ENCODE measurements at places on chromosomes 6 and 20.
A peak's percentile ranks its signal among the peaks of the same experiment; 100 is the strongest.

DNA sequence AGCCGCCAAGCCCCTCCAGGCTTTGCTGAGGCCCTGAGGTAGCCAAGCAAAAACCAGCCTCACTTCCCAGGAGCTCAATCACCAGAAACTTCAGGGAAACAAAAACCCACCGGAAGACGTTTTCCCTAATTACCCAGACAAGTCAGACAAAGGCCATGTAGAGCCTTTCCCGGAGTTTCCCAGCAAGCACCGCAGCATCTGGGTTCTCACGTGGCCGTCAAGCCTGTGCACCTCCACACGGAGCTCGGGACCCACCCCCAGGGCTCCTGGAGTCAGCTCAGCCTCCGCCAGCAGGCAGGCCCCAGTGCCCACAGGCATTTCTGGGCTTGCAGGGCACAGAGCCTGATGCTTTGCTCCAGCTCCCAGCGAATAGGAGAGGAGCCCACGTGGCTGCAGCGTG lies 10.1 kb upstream of the MRGBP start:
- no peak for DNase-seq

- no peak for DNase-seq
These were observed 96.8 kb downstream of the ANKRD60 start for GRCh38 chr20:58131551-58132142.

- DNase-seq: no peak
These were observed 70.7 kb downstream of the FAM50B start for GRCh38 chr6:3919849-3920248.

GRCh38 chr20:8800089-8800488 lies 268.8 kb upstream of the PLCB4 start:
- no peak for DNase-seq

DNA sequence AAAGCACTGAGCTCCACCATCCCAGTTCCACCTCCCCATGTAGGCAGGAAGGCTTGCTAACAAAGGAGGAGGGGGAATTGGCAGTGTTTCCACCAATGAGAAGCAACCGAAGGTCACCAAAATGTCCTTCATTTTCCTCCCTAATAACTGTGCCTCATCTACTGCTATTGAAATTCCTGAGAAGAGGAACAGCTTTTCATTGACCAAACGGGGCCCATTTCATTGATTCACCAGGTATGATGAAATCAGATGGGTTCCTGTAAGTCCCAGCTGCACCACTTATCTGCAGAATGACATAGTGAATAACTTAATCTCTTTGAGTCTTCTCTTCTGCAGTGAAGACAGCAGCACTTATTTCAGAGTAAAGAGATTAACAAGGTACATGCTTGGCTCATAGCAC lies 17.3 kb downstream of the TREM1 start:
- no peak for DNase-seq

DNA sequence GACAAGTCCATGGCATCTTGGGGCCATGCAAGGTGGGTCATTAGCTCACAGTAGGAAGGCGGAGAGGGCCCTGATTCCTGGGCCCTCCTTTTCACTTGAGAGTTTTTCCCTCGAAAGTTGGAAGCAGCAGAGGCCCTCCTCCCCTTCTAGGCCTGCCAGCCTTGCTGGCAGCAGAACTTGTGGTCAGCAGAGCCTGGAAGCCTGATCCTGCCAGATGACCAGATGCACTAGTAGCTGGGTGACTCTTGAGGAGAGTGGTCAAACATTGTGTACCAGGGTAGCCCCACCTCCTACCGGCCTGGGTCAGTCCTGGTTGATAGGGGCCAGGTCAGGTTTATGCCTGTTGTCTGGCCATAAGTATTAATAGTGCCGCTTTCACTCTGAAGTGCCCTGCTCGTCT lies 3.8 kb upstream of the HMGA1 start:
- no peak for DNase-seq

- DNase-seq: no peak
These were observed 3.6 kb upstream of the HS3ST5 start for GRCh38 chr6:114346451-114346850.

DNA sequence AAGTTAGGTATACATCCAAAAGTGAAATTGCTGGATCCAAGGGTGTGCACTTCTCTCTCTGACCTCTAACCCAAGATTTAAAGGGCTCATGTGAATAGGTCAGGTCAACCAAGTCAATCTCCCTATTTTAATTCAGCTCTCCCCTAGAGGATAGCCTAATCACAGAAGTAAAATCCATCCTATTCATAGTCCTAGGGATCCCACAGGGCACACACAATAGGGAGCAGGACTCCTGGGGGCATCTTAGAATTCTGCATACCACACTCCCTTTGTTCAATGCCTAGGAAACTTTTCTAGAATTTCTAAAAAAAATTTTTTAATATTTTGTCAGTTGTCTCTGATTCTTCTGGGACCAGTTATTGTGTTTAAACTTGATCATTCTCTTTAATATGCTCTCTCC lies 35.1 kb downstream of the CST9L start:
- DNase-seq: no peak

DNA sequence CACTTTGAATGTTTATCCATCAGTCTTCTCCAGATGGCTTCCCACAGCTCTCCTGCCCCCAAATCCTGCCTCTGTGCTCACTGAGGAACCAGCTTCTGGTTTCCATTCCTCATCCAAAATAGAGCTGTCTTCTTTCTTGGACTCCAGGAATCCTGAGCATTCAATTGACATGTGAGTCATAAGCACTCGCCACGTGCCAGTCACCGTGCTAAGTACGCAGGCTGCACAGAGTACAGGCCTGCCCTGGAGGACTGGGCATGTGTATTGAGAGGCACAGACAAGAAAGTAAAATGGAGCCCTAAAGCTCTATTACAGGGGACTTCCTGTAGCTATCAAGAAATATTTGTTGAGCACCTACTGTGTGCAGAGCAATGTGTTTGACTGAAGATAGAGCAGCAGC lies 39.7 kb upstream of the LRFN2 start:
- DNase-seq: no peak

DNA sequence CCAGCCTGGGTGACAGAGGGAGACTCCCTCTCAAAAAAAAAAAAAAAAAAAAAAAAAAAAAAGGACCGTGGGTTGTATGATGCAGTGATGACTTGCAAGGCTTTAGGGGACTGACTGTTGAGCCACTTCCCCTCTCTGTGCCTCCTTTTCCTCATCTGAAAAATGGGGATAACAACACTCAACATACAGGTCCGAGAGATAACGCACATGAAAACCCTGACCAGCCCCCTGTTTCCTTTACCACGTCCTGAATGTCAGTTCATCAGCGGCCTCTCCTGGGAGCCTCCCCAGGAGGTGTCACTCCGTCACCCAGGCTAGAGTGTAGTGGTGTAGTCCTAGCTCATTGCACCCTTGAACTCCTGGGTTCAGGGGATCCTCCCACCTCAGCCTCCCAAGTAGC lies 3.9 kb downstream of the SLA2 start:
- DNase-seq: no peak

DNA sequence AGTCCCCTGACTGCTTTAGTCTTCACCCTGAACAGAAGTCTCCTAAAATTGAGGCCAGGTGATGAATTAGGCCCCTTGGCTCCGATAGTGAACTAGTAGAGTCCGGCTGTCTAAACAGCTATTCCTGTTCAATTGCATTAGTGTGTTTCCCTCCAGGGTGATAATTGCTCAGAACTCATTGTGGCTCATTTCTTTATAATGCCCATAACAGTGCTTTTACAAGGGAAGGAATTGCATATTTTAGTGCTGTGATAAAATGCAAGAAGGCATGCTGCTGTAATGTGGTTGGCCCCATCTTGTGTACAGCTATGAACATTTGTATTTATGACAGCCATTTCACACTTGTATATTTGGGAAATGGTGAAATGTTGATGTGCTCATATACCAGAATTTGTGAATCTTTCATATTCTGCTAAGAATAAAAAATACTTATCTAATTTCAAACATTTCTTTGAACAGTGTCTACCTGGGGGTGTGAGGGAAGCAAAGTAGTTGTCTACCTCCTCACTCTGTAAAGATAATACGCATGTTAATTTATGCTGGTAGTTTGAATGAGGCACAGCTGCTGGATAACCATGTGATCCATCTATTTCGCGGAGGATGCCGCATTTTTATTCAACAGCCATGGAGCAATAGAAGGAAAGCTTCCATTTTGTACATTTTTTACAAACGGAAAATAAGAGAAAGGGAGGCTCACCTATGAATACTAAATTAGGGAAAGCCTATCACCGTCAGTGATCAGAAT lies 451.4 kb downstream of the NKAIN2 start:
- DNase-seq: no peak

GRCh38 chr6:148472171-148473105 lies 129.8 kb downstream of the SASH1 start:
- peak; percentile 89 for DNase-seq

GRCh38 chr6:170205534-170206316 lies 85.2 kb downstream of the DLL1 start:
- DNase-seq: no peak

GRCh38 chr6:117907601-117908245 lies 659 bp downstream of the SLC35F1 start:
- peak; percentile 79 for DNase-seq

DNA sequence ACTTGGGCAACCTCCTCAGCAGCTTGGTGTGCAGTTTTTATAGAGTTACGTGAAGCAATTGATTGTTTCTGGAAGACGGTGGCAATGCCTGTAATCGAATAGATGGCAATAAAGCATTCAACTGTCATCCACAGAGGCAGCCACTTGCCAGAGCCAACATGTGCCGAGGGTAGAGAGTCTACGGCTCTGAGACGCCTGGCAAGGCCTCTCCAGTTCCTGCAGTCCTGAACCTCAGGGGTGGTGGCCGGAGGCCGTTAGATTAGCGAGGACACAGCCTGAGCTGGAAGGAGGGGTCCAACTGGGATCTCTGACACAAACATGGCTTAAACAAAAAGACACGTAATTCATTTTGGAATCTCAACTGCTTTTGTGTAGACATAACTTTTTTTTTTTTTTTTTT lies 775 bp upstream of the TTLL2 start:
- no peak for DNase-seq

GRCh38 chr6:6714118-6714897 lies 125.8 kb downstream of the LY86 start:
- no peak for DNase-seq

DNA sequence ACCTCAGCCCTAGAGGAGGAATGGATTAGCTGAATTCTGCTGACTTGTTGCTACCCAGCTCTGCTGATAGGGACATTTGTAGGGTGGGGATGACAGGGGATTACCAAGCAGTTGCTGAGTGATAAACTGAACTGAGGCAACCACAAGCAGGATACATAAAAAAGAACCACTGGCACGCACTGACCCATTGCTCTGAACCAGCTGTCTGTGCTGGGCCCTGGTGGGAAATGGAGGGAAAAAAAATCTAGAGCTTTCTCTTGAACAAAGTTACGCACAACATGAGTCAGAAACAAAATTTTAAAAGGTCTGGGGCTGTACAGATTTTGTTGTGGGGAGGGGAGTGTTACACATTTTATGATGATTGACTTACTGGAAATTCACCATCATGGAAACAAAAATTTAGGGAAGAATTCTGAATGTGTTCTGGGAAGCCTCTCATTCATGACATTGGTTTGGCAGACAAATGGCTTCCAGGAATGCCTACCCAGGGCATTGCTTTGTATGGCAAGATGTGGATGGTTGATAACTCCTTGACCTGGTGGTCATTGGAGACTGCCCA lies 37.7 kb downstream of the FOXO3 start:
- DNase-seq: no peak

DNA sequence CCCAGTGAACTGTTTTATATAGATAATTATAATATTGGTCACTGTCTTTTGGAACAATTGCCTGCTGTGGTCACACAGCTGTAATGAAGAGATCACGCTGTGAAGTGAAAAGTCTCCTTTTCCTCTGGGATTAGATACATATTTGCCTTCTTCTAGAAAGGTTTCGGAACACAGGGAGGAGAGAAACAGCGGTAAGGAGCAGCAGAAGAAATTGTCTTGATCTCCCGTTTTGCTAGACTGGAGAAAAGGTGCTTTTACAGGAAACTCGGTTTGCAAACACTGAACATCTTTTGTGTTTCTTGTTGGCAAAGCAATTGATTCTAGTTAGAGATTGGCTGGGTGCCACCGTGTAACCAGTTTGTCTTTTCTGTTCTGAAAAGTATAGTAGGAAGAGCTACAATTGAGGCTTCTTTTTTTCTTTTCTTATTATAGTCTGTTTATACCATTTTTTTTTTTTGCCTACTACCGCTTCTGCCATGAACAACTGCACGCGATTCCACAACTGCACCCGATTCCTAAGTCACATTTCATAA lies 404.1 kb upstream of the ID4 start:
- no peak for DNase-seq

DNA sequence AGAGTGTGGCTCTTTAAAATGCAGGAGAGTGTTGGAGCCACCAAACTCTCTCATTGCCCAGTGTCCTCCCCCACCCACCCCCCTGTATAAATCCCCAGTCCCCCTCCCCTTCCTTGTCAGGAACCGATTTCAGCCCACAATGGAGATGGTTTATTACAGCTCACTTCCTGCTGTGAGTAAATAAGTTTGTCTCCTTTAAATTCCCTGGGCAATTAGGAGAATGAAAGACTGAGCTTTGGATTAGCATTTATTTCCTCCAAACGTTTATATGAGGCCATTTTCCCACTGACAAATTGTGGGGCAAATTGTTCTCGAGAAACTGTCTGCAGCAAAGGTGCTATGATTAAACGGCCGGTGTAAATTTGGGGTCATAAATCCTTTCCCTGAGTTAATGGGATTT lies 128.8 kb downstream of the DHX35 start:
- DNase-seq: no peak

DNA sequence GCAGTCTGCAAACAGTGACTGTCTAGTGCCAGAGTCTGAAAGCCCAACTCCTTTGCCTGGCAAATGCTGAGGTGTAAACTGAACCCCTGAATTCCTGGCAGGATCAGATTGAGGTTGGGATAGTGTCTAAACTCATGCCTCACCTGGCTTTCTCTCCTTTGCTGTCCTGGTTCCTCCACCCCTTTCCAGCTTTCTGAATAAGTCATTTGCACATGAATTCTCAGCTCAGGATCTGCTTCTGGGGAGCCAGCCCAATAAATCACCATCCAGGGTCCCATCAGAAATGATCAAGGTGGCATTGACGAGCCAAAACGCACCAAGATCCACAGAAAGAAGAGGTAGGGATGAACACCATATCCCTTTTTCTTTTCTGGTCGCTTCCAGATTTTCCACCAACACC lies 301.6 kb downstream of the LRFN2 start:
- DNase-seq: peak; percentile 64

DNA sequence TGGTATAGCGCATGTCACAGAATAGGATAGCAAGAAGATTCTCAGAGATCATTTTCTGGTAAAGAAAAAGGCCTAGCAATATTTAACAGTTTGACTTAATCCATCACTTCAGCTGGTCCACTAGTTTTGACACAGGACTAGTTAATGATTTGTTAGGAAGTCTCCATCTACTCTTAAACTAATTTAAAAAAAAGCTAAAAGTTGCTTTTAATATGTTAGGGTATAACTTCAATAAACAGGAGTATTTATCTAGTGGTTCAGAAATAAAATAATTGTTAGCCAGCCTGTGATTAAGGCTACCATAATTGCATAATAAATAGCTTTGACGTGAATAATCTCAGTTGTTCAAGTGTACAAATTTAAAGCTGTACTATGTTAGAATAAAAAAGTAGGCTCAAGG lies 195.6 kb downstream of the FUT9 start:
- no peak for DNase-seq

DNA sequence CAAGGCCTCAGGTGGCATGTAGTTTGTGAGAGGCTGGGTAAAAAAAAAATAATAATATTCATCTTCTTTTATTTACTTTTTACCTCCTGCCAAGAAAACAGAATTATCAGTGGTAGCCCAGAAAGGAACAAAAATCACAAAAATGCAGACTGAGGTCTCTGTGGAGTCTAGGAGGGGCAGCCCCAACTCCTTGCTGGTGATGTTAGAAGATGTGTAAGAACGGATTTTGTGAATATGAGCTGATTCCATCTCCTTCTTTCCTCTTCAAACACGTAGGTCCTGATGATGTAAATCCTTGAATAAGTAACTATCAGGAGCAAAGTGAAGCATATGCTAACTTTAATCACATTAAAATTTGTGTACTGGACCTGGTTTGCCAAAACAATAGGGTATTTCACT lies 226.8 kb downstream of the EYA4 start:
- no peak for DNase-seq

All from NCI-H526 (cell line).